ENCODE measurements at places on chromosomes 1 and 21.

DNA sequence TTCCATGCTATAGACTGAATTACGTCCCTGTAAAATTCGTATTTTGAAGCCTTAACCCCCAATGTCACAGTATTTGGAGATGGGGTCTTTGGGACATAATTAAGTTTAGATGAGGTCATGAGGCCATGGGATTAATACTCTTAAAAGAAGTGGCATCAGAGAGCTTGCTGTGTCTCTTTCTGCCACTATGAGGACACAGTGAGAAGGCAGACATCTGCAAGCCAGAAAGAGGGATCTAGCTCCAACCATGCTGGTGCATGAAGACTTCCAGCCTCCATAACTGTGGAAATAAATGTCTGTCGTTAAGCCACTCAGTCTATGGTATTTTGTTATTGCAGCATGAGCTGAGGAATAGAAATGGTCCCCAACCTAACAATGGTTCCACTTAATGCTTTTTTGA is 99.0 kb downstream of the LTN1 start:
- DNase-seq, result no peak

GRCh38 chr21:44599264-44600029 is 950 bp upstream of the KRTAP10-7 start:
- no peak for DNase-seq

DNA sequence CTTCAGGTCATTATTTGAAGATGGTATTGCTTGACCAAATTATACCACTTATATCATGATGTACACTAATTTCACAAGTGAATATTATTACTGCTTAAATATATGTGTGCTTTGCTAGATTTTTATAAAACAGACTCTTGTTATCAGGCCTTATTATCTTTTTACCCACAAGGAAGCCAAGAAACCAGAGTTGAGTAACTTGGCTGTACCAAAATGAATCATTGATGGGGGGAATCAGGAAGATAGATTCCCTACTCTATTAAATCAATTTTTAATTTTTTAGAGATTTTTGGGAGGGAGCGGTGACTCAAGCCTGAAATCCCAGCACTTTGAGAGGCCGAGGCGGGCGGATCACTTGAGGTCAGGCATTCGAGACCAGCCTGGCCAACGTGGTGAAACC is 16.0 kb upstream of the SCCPDH start:
- no peak for DNase-seq

- peak; percentile 23 for DNase-seq
Observed at GRCh38 chr1:167221126-167221737, 546 bp downstream of the POU2F1 start.

GRCh38 chr1:226655251-226656163 is 83.6 kb downstream of the ITPKB start:
- no peak for DNase-seq

DNA sequence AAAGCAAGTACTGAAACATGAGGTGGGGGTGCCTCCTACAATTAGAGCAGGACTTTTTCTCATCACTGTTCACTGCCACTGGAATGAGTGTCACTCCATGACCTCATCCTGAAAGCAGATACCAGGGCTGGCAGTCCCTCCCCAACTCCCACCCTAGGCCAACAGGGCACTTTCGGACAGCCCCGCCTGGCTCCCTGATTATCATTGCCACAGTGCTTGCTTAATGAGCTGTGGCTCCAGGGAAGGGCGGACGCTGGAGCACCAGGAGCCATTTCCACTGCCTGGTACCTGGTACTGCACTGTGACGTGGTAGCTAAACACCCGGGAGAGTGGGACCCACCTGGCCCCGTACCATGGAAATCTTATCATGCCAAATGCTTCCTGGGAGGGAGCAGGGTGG is 22.3 kb downstream of the SLC9A1 start:
- DNase-seq, result no peak

DNA sequence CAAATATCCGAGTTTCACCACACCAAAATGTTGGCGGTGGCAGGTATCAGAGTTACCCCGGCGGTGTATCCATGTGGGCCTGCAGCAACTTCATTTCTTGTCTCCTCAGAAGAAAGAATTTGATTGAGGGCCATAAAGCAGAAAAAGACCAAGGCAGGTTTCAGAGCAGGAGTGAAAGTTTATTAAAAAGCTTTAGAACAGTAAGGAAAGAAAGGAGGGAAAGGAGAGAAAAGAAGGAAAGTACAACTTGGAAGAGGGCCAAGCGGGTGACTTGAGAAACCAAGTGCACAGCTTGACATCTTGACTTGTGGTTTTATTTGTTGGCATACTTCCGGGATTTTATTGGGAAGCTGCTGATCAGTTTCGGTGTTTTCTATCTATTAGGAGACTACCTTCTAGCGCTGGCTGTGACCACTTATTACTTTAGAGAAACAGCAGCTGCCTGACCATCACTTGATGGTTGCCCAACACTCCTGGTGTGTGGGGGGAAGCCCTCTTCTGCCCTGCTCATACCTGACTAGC is 75.5 kb upstream of the RAB3GAP2 start:
- DNase-seq, result no peak

GRCh38 chr1:6491966-6492365 is 499 bp upstream of the PLEKHG5 start:
- no peak for DNase-seq

DNA sequence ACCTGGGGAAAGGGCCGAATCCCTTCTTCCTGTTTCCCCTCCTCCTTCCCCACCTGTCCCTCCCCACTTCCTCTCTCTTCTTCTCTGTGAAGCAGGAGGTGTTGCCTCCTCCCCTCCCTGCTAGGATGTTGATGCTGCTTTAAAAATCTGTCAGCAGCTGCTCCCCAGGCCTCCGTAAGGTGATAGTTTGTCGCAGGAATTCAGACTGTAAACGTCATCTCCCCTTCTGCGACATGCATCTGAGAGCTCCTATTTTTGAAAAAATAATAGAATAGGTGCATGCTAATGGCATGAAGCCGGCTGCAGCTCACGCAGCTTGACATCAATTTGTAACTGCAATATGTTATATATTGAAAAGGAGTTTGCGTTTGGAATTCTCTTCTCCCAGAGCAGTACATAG is 70.1 kb downstream of the KAZN start:
- no peak for DNase-seq

DNA sequence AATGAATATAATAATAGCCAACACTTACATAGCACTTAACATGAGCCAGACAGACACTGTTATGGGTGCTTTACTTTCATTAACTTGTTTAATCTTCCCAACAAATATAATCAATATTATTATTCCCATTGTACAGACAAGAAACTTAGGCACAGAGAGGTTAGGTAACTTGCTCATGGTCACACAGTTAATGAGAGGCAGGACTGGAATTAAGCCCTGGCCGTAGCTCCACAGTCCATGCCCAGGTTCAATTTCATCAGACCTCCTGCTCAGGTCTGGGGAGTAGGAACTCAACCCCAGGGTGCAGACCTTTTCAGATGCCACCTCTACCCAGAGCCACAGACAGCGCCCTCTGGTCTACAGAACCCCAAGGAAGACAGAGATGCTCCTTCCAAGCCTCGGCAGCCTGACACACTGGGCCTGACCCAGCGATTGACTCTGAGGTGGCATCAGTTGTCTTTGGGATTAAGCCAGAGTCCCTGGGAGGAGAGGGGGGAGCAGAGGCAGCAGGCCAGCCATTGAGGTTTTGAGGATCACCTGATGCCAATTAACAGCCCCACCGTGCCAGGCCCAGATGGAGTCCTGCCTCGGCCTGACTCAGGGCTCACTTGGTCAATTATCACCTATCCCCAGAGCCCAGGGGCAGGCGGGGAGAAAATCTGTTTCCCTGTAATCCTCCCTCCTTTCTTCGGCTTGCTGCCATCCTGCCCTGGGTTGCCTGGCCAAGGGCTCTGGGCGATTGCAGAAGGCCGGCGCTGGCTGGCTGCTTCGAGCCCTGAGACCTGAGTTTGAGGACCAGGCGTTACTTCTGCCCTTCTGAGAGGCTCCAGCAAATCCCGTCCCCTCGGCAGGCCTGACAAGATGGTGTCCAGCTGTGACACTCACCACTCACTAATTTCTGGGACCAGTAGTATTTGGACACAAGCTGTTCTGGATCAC is 116.7 kb downstream of the LACTBL1 start:
- no peak for DNase-seq

DNA sequence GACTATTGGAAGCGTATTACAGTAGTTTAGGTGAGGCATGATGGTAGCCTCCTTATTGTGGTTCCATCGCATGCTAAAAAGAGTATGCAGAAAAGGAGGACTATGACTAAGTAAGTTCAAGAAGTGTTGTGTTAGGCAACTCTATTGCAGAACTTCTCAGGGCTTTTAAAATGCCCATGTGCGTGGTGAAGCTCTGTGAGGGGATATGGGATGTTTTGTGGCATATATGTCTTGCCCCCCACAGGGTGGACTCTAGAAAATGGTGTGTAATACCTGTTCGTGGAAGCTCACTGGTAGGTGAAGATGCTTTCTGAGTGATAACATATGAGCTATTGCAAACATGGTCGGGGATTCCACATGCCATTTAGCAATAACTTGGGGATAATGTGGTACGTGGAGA is 31.7 kb downstream of the MAN1A2 start:
- no peak for DNase-seq

- DNase-seq, result no peak
Observed at GRCh38 chr1:32878637-32879041, 7.7 kb upstream of the HPCA start.

DNA sequence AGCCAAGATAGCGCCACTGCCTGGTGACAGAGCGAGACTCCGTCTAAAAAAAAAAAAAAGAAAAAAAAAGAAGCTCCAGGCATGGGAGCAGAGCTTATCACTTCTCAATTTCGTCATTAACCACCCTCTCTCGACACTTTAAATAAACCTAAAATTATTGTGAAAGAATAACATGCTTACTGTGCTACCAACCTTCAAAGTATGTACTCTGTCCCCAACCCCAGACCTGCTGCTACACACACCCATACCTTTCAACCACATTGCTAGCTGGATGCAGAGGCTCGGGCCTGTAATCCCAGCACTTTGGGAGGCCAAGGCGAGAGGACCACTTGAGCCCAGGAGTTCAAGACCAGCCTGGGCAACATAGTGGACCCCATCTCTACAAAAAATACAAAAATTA is 38.7 kb downstream of the GNPAT start:
- no peak for DNase-seq

GRCh38 chr1:227349967-227350366 is 31.7 kb upstream of the CDC42BPA start:
- no peak for DNase-seq

GRCh38 chr1:115809847-115810246 is 31.1 kb downstream of the NHLH2 start:
- no peak for DNase-seq

DNA sequence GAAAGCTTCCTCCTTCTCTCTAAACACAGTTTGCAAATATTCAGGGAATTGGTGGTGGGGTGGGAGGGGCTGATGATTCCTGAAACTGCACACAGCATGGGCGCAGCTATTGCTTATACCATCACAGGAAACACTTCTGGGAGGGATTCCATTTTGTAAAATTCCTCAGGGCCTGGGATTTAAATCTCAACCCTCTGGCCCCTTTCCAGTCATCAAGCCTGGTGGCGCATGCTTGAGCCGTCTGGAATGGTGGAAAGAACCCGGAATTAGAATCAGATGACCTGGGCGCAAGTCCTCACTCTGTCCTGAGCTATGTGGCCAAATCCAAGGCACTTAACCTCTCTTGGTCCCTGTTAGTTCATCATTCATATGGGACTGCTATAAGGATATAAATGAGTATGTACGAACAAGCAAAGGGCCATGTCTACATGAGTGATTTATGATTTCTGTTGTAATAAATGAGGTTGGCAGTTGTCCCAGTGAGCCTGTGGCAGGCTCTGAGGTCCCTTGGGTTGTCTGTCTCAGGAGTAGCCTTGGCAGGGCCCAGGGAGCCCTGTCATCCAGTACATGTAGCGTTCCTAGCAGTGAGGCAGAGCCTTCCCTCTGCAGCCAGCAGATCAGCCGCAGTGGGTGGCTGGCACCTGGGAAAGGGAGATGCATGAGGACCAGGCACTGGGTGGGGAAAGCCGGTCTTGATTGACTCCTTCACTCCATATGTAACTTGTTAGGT is 72.0 kb downstream of the MAN1C1 start:
- no peak for DNase-seq

GRCh38 chr1:211688421-211688820 is 13.0 kb upstream of the NEK2 start:
- DNase-seq, result no peak

DNA sequence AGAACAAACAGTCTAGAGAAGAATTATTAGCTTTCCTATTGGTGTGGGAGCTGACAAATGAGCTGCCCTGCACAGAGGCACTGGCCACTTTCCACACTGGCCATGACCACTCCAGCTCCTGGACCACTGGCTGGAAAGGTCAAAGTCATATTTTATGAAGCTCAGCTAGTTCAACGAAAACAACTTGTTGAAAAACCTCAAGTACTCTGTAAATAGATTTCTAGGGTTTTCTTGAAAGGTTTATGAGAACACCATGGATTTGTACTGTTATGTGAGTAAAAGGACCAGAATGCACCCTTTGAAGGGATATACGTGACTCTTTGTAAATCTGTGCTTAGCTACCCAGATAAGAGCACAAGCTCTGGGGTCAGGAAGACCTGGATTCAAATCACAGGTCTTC is 54.5 kb upstream of the FGGY start:
- no peak for DNase-seq

GRCh38 chr1:215777370-215777925 is 210.3 kb downstream of the KCTD3 start:
- no peak for DNase-seq

DNA sequence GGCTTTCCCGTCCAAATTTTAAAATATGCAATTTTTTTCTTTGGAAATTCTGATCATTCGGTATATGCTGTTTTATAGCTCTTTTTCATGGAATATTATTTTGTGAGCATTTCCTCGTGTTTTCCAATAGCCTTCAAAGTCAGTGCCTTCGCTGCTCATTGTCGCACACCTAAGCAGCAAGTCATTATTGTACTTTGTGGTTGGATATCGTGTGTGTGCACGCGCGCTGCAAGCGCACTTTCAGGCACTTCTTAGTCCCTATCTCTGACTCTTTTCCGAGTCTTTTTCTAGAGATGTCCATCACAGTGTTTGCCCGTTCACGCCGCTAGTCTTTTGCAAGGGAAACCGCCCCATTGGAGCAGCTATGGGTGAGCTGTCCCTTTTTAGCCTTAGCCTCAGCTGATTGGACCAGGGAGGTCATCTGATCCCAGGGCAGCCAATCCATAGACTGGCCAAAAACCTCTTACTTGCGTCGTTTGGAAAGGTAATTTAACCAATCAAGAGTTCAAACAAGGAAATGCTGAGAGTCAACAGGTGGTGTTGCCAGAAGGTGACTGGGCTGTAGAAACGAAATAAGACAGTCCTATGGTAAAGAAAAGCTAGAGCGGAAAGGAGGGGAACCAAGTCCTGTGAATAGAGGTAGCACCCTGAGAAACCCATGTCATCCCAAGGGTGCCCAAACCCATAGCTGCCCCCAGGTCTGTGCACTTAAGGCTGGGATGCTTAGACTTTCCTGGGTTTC is 710 bp upstream of the HYI start:
- DNase-seq, result peak; percentile 27

All from activated T-cell treated with anti-CD3 and anti-CD28 coated beads for 1 hour (primary cell).